ENCODE measurements at places on chromosomes 2 and 18.

DNA sequence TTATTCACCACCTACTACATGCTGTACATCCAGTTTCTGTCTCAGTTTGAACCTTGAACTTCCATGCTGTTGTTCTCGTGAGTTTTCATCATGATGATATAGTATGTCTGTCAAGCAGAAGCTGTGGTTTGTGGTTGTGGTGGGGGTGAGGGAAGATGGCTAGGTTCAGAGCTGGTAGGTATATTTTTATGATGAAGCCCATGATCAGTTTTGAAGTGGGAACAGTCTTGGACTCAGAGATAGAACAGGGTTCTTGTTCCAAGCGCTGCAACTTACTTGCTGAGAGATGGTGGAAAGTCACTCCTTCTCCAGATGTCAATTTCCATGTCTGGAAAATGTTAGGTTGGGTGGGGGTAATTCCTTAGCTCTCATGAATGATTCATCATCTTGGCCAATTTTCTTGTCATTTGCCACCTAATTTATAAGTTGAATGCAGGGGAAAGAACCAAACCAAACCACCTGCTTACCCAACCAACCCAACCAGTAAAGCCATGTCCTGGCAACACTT lies 21.6 kb downstream of the PMAIP1 start:
- DNase-seq, result no peak

DNA sequence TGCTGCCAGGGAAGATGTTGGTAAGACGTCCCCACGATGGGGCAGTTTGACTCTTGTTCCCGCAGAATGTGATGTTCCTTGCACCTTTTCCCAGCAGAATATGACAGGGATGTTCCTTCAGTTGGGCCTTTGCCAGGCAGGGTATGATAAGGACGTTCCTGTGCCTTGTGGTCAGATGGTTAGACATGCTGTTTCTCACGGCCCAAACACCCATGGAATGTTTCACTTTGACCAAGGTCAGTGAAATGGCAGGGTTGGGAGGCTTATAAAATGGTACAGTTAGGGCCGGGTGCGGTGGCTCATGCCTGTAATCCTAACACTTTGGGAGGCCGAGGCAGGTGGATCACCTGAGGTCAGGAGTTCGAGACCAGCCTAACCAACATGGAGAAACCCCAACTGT lies 40.3 kb upstream of the YPEL5 start:
- DNase-seq, result no peak

DNA sequence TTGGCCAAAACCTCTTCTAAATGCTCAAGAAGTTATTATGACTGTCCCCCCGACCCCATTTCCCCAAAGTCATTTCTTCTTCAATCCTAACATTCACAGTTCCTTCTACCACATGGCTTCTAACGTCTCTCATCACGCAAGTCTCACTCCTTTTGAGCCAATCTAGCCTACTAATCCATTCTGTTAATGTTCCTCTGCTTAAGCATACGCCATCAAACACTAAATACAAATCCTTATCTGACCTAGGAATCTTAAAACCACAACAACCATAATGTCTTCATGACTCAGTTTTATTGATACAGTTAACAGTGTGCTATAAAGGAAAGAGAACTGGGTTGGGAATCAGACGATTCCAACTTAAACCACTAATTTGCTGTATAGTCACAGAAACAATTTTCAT lies 23.9 kb downstream of the HNRNPLL start:
- no peak for DNase-seq

GRCh38 chr2:216632952-216633615 lies at the start of gene IGFBP2:
IGFBP2 (plus strand) TSS chr2:216633420; CDS start chr2:216633524, 104 bp downstream.
- DNase-seq, result peak; percentile 78

DNA sequence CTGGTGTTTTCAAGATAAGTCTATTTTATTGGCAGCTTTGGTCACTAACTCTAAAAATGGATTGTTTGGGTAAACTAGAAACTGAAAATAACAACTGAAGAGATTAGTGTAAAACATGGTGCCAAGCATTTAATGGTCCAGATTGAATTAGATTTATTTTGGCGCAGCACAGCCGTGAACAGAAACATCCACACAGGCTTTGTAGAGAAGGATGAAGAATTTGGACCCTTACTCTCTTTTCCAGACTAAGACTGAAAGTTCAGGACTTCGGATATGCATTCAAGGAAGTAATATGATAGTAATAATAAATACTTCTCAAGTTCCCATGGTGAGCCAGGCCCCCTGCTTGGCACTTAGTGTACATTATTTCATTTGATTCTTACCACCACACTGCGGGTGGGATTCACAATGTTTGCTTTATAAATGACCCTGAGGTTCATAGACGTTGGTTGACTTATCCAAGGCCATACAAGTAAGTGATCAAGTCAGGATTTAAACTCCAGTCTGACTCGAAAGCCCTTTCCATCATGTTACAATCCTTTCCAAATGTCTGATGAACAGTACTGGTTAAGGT lies 54.2 kb upstream of the ITGB6 start:
- no peak for DNase-seq

Data from SK-MEL-5 (cell line).